ENCODE measurements at places on chromosomes 1 and 21.

DNA sequence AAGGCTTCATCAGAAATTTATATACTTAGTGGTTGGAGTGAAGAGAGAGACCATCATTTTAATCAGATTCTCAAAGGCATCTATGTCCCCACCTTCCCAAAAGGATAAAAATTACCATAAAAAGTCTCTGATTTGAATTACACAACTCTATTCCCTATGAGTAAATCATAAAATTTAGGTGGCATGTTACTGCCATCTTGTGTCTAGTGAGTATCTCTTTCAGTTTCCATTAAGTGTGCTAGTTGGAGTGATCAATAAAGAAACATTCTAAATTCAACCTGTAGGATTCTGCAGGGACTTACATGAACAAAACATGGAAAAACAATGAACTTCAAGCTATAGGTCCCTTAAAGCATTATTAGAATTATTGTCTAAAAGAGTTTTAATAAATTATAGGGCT, 655.4 kb downstream of the LTN1 start:
- DNase-seq, result peak; percentile 68

DNA sequence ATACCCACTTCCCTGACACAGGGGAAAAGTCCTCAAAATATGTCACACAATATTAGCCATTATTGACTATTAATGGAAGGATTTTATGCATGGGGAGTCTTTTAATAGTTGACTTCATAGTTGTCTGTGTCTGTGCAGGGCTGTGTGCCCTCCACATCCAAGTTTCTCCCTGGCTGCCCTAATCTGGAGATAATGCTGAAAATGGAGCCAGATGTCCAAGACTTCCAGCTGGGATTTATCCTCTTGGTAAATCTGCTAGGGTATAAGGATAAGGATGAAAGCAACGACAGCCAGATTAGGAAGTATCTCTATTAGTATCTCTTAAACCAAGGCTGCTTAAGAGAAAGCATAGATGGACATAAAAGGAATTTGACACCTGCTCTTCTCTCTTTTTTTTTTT, 42.1 kb downstream of the CDK18 start:
- DNase-seq, result no peak

DNA sequence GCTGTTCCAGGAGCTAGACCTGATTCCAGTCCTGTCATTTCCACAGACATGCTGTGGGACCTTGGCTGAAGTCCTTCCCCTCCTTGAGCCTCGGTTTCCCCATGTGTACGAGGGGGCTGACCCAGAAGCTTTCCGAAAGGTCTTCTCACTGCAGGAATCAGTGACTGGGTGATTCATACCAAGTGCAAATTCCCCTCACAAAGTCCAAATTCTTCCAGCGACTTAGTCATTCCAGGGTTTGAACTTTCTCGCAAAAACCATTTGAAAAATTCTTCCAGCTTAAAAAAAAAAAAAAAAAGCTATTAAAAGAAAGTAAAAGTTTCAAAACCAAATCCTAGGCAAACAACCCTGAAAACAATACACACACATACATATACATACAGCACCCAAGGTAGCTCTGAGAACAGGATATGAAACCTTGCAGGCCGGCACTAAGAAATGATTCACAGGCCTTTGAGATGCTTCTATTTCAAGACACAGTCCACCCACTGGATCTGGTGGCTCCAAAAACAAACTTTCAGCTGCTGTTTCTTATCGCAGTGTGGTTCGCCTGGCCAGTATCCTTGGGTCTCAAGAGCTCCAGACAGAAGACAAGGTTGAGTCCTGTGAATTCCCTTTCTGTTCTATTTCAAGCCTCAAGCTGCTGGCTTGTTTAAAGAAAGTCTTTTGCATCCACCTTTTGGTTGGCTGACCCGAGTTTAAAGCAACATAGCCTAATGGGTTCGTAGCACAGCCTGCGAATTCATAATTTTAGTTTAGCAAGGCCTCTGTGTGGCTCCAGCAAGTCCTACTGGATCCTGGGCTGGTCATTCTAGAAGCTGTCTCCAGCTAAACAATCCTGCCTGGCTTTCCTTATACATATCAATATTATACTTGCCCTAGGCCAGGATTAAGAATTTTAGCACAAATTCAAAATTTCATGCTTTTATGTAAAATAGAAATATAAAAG, 18.0 kb upstream of the ID3 start:
- DNase-seq, result no peak

DNA sequence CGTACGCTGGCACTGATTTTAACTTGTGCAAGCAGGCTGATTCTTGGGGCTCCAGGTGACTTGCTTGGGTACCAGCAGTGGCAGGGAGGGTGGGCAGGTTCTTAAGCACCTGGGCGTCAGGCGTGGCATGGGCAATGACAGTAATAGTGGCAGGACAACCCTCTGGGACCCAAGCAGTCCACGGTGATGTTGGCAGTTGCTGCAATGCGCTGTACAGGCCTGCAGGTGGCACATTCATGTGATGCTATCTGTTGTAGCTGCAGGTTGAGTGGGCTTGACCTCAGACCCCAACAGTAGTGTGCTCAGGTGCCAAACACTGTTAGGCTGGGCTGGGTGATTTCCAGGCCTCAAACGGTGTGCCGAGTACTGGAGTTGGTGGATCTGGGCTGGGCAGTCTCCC, 10.2 kb upstream of the OR10J4 start:
- DNase-seq, result no peak

DNA sequence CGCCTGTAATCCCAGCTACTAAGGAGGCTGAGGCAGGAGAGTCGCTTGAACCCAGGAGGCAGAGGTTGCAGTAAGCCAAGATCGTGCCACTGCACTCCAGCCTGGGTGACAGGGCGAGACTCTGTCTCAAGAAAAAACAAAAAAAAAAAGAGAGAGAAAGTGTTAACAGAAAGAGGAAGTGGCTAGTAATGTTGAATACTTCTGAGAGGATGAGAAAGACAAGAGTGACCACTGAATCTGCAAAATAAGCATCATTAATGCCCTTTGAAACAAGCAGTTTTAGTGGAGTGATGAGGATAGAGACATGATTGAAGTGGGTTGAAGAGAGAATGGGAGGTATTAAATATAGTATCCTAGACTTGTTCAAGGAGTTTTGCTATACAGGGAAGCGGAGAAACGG, 11.7 kb downstream of the MPZ start:
- no peak for DNase-seq

GRCh38 chr1:200029822-200030152, 2.3 kb downstream of the NR5A2 start:
- DNase-seq, result peak; percentile 48

DNA sequence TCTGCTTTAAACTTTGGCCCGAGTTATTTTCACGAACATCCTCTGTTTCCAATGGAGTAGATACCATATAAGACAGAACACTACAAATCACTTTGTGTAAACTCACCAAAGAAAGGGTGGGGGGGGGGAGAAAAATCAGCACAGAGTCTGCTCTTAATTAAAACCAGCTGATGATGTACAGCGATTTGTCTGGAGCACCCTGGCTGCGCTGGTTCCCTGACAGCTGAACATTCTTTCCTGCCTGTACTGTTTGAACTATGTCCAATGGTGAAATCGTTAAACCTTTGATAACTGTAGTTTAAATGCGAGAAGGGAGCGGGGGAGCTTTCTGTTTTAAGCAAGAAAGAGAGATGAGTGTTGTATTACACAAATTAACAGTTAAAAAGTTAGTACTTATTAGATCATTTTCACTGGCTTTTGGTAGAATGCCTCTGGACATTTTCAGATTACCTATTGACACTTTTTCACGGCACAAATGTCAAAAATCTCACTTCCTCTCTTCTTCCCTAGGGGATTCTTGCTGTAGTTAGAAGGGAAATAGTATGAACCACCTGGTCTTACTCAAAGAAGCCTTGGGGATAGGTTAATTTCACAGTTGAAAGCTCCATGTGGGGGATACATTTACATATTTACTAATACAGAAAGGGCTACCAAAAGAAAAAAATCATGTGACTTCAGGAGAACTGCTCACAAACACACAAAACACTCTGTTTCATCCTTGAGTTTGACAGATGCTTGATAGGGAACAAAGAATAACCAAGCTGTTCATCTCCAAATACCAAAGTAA, 140.2 kb upstream of the RUNX1 start:
- no peak for DNase-seq

DNA sequence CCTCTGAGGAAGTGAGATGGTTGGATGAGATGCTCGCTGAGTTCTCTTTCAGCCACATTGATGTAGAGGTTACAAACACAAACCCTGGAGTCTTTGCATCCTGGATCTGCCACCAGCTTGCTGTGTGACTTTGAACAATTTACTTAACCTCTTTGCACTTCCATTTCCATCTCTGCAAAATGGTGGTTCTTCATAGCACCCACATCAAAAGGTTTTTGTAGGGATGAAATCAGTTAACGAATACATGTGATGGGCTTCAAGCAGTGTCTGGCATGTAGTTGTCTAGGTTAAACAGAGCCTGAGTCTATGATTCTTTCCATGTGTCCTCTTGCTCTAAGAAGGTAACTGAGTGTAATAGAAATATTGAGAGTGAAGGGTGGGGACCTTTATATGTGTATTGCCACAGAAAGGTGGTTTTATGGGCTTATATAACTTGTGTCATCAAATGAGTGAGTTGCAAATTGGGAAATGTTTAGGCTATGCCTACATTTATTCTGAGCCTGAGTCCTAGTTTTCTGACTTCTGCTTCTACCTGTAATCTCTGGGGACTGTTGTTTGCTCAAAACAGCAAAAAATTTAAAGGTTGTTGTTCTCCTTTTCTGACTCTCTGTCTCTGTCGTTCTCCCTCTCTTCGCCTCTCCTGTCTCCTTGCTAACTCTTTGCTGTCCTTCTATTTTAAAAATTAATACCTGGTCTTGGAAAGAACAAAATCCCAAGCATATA, 27.3 kb upstream of the LRRN2 start:
- no peak for DNase-seq

GRCh38 chr21:35633501-35633900, 426.8 kb downstream of the SETD4 start:
- no peak for DNase-seq

DNA sequence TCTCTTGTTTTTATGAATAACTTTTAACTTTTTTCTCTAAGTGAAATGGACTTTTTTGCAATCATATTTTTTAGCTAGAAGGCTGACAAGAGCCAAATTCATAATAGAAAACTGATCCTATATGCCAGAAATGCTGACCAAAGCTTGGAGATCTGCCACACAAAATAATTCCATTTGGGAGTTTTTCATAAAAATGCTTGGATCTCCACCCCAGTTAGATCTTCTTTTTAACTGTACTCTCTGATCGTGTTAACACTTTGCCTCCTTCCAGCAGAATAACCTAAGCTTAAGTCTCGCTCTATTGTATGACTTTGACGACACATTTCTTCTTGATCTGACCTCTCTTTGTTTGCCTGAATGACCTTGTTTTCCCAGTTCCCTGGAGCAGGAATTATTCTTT, 16.8 kb downstream of the FLG2 start:
- DNase-seq, result no peak

DNA sequence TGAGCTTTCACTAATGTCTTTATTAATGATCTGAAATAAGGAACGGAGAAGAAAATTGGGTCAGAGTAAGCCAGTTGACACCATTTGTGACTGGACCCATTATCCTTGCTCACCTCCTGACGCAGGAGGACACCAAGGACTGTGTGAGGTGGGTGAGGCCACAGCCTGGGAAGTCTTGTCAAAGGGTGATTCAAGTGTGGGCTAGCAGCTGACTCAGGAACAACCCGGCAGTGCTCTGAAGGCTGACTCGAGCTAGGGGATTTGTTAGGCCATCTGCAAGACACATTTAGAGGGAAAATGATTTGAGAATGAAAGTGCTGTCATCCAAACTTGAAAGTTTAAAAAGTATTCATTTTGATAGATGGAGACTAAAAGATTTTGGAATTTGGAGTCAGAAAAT, 21.2 kb downstream of the PRRX1 start:
- no peak for DNase-seq

- no peak for DNase-seq
Observed at GRCh38 chr1:6024376-6024775, 21.3 kb upstream of the KCNAB2 start.

- no peak for DNase-seq
Observed at GRCh38 chr1:7473223-7474142, 297.6 kb upstream of the VAMP3 start.

- no peak for DNase-seq
Observed at GRCh38 chr1:29424266-29424665, 187.9 kb downstream of the PTPRU start.

DNA sequence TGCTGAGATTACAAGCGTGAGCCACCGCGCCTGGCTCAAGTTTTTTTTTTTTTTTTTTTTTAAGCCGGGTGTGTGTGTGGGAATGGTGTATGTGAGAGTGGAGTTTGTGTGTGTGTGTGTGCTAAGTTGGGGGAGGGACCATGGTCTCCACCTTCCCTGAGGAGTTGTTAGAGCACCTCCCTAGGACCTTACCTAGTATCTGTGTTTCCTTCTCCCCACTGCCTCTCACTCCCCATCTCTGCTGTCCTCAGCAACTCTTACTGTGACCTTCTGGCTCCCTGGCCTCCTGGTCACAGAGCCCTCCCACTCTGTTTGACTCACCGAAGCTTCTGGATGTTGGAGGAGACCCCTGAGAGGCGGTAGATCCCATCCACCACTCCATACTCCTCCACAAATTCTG, 10.4 kb downstream of the ARHGAP30 start:
- DNase-seq, result no peak

Measured in HT-29 (cell line).